Effector memory CD4-positive, alpha-beta T cell (primary cell): ENCODE measurements at places on chromosomes 16 and 17.

DNA sequence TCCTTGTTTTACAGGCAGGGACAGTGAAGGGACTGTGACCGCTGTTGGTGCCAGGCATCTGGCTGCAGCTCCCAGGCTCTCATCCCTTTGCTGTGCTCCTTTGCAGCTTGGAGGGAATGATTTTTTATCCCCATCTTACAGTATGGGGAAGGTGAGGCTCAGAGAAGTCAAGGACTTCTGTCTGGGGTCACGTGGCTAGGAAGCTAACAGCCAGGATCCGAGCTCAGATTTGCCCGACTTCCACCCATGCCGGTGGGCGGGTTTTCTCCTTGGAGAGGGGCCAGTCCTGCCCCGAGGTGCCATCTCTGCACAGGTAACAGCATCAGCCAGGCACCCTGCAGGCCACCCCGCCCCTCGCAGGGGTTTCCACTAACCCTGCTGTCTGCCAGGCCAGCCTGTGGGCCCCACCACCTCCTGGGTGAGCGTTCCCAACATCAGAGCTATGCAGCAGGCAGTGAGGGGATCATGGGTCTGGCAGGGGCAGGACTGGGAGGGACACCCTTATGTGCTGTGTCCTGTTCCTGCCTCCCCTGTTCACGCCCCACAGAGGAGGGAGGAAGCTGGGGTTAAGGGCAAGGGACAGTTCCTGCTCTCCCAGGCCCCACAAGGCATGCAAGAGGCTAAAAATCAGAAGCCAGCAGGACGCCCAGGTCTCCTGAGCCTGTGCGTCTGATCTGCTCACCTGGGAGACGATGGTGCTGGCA is 25.4 kb downstream of the JPH3 start:
- no peak for DNase-seq

DNA sequence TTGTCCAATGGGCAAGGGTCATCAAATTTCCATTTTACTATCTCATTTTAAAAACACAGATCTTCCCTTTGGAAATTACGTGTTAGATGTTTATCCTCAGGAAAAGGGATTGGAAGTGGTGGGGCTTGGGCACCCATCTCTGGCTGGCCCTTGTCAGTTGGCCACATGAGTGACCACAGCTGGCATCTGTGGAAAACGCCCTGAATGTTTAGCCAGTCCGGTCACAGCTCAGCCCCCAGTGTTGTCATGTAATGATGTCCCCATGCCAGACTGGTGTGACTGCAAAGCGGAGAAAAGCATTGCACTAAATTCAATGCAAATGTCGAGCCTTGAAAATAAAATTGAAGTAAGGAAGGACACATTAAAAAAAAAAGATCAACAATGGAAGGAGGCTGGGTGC is 53.0 kb downstream of the TMC6 start:
- no peak for DNase-seq

GRCh38 chr17:76542984-76543383 is 3.1 kb downstream of the PRCD start:
- no peak for DNase-seq

DNA sequence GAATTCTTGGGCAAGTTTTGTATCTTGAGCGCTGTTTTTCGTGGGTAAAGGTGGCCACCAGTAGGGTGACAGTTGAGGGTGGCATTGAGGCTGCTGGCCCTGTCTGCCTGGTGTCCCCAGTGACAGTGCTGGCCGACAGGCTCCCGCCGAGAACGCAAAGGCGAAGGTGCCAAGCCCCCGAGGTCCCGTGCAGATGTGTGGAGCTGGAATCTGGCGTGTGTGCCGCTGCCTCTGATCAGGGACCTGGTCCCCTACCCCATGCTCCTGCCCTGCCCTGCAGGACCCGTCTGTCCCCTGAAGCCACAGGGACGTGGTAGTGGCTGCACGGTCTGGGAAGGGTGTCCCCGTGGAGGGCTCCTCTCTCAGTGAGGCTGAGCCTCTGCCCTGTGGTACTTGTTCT is 3.5 kb downstream of the UBE2I start:
- no peak for DNase-seq

GRCh38 chr17:58320163-58320558 is 8.4 kb downstream of the TSPOAP1 start:
- no peak for DNase-seq

- no peak for DNase-seq
These were observed 55.0 kb upstream of the RASL10B start for GRCh38 chr17:35676441-35676840.

- DNase-seq: no peak
These were observed 10.5 kb upstream of the TIMP2 start for GRCh38 chr17:78935419-78936323.

DNA sequence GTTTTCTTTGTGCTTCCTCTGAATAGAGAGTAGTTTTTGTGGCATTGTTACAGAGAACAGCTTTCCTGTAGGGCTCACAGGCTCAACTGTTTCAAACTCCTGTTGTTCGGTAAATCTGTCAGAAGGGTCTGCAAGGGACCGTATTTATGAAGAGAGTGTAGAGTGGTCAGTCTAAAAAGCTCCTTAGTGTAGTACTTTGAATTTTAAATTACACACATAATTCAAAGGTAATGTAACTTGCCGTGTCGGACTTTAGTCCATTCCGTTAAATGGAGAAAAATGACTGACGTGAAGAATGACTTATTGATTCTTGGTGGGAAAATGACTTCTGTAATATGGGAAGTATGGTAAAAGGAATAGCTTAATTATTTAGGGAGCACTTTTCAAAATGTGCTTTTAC is 190.9 kb downstream of the WWOX start:
- DNase-seq: no peak

DNA sequence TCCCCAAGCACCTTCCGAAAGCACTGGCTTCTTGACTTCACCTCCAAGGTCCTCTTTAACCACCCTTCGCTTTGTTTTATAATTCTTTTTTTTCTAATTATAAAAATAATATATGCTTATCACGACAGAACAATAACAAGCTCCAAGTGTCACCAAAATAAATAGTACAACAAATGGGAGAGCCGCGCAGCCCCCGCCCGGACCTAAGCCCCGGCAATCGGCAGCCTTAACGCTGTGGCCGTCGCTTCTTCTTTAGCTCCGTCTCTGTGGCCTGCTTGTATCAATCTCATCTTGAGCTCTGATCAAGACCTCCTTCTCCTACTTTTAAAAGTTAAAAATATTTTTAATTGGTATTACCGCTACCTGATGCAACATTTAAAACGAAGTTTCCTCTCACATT is 42.7 kb downstream of the CYB5D2 start:
- no peak for DNase-seq

- no peak for DNase-seq
These were observed 74.1 kb upstream of the TBX2 start for GRCh38 chr17:61325382-61326073.

DNA sequence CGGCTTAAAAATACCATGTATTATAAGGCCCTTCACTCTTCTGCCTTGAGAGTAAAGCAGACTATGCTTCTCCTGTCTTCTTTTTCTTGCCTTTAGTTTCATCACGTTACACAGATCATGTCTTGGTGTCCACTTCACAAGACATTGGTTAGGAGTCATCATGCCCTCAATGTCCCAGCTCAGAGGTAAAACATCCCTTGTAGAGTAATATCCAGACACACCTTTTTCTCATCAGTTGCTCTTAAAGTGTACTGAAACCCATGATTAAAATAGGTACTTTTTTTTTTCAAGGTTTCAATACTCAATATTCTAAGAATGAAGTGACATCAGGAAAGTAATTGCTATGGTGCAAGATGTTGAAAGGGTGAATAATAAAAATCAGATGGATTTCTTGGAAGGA is 267.8 kb downstream of the PMP22 start:
- no peak for DNase-seq

DNA sequence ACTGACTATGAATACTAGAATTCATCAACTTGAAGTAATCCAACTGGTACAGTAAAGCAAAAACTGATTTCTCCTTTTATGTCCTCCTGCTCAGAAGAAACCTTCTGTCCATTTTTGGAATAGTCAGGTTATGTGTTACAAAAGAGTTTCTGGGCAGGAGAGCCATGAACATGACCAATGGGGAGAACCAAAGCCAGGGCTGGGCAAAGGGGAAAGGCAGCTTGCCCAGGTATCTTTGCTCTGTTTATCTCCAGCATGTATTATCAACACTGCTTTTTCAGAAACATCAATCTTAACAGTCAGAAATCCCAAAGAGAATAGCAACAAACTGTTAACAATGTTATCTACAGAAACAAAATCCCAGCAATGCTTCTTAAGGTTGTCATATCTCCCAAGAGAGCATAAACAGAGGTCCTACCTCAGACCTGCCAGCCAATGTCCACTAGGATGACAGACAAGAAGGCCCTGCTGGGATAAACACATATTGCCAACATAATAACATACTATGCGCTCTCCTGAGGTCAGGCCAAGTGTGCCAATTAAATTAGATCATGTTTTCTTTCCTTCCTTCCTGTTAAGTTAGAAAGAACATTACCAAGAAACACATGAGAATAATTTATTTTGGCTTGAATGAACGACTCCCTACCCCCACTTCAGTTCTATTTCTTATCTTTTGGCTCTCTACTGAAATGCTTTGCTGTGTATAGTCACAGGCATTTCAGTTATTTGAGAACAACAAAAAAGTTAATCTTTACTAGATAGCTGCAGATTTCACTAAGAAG is 28.0 kb downstream of the BLMH start:
- no peak for DNase-seq

DNA sequence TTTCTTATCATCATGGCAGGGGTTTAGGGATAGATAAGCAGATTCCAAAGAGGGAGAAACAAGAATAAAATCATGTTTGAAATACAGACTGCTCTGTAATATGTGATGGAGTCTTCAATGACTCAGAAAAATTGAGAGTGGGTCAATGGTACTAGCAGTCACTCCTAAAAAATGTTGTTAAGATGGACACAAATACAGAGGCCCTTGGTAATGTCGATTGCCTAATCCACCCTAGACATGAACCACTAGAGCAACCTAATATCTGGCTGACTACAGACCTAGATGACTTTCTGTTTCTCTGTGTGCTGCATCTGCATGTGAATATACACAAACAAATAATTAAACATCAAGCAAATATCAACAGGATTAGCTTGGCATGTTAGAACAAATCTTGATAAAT is 135.8 kb downstream of the CDH8 start:
- DNase-seq: no peak

DNA sequence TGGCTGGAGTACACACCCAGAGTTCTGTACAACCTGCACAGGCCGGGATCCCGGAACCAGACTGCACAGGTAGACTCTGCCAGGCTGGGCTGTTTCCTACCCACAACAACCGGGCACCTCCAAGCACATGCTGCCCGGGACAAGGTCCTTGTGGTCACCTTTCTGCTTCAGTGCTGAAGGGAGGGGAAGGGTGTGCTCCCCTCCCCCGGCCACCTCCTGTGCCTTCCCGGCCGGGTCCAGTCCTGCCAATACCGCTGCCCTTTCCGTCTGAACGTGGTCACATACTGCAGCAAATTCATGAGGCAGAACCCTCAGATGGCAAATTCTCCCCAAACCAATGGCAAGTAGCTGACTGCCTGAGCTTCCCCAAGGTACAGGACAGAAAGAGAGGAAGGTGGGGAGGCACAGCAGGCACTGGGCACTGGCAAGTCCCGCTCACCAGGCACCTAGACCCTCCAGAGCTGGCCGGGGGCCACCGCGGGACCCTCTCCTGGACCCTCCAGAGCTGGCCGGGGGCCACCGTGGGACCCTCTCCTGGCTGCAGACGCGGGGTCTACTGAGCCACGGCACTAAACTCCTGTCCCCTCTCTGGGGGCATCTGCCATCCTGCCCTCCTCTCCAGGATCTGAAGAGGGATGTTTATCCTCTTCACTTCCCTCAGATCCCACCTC is 22.8 kb downstream of the SLC43A2 start:
- DNase-seq: no peak

DNA sequence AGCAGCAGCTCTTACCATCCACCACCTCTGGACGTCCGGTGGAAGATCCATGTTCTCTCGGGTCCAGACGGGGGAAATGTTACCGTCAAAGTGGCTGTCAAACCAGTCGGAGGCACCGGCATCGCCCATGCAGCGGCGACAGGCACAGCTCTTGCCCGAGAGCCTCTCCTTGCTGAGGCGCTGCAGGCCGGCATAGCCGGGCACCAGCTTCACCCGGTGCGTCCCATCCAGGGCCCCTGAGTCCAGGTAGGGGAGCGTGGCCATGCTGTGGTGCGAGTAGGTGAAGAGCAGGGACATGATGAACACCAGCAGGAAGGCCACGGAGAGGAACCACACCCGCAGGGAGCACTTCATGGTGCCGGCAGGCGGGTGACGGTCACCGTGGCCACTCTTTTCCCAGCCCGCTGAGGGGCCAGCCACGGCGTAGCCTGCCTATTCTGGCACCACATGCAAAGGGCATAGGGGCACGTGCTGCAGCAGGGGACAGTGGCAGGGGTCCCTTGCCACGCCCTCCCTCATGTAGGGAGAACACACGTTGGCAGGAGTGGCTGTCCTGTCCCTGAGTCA is 40.6 kb downstream of the ST3GAL2 start:
- no peak for DNase-seq

DNA sequence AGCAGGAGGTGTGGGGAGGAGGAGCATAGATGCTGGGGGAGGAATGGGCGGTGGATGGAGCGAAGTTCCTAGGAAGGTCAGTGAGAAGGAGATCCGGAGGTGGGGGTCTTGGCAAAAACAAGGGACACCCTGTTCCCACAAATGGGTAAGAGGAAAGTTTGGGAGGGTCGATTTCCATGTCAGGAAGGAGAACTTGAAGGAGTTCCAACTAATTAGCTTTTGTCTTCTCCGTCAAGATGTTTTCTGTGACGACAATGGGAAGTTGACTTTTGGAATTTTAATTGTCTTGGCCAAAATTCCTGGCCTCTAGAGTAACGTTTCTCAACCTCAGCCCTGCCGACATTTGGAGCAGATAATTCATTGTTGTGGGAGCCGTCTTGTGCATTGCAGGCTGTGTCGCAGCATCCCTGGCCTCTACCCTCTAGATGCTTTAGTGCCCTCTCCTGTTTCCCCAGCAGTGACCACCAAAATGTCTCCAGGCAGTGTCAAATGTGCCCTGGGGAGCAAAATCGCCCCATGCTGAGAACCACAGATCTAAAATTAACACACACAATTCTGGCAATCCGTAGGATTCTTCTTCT is 97.1 kb downstream of the PITPNC1 start:
- DNase-seq: no peak

DNA sequence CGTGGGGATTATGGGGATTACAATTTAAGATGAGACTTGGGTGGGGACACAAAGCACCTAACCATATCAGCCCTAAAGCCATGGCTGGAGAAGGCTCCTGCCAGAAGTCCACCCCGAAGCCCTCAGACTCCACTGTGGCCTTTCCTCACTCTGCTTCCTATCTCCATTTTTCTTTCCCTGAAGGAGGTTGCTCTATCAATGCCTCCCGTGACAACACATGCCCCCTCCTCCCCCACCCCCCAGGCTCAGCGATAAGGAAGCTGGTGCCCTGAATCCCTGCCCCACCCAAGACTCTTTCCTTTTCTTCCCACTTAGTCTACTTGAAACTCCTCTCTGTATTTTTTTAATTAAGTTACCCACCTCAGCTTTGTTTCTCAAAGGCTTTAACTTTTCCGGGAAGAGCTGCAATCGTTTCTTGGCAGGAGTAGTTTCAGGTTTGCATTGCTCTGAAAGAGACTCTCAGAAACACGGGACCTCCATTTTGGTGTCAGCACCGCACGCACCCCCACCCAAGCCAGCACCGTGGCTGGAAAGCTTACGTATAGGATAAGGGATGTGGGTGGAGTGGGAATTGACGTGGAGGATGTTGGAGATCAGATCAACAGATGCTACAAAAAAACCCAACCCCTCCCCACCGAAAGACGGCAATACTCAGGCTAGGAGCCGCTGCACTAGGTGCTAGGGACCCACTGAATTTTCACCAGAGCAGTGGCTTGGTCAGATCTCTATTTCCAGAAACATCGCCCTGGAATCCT is 15.2 kb upstream of the CA4 start:
- DNase-seq: no peak

- DNase-seq: no peak
These were observed 28.0 kb downstream of the NFATC3 start for GRCh38 chr16:68113059-68113761.

GRCh38 chr17:18319604-18320256 is 4.6 kb downstream of the SMCR8 start:
- no peak for DNase-seq
